Tibial artery (tissue), 4 donors: ENCODE measurements at places on chromosomes 6 and 20.

DNA sequence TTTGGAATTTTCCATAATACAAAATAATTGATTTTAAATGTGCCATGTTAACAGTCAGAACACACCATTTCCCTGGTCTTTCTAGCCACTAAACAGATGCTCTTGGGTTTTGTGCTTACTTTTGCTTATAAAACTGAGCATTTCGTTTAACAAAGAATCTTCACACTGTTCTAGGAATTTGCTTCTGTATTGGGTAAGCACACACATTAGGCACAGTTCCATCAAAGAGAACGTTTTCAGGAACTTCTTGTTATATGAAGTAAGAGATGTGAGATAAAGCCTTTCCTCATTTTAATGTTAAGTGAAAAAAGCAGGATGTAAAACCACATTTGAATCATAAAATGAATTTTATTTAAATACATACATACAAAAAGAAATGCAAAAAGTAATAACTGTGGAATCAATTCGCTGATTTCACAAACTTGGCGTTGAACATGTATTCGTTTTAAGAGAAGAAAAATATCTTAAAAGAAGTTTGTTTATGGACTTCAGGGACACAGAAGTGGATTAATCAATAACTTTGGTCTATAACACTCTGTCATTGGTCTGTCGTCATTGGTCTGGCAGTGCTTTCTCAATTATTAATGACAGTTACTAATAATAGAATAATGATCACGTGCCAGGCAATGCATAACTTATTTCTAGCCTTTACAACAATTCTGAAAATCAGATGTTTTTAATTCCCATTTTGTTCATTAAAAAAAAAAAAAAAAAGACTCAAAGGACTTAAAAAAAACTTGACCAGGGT lies 199.9 kb upstream of the PRDM1 start:
- no peak for DNase-seq

- no peak for DNase-seq
These were observed 9.4 kb downstream of the PLAGL1 start for GRCh38 chr6:143998686-143999085.

- no peak for DNase-seq
These were observed 242.2 kb downstream of the FOXC1 start for GRCh38 chr6:1851681-1852456.

DNA sequence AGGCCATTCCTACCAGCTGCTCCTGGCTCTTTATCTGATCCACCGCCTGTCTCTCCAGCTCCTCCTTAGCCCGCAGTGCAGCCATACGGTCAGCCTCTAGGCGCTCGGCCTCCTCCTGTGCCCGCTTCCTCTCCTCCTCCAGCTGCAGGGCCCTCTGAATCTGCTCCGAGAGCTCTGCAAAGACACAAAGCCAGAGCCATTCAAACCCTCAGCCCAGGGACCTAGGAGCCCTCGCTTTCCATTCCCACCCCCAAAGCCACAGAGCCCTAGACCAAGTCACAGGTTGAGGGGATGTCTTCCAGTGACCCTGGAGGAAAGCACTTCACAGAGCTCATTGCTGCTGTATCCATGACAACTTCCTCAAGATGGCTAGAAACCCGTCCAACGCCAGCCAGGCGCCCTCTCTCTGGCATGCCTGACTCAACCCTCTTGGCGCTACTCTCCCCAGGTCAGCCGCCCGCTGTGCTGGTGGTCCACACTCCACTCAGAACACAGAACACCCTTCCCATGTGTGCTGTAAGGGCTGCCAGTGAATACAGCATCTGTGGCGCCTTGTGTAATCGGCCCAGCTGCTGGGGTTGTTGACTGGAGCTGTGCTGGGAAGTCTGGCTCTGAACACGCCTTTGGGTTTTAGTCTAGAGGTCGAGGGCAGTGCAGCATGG lies 49.3 kb downstream of the EZR start:
- no peak for DNase-seq

DNA sequence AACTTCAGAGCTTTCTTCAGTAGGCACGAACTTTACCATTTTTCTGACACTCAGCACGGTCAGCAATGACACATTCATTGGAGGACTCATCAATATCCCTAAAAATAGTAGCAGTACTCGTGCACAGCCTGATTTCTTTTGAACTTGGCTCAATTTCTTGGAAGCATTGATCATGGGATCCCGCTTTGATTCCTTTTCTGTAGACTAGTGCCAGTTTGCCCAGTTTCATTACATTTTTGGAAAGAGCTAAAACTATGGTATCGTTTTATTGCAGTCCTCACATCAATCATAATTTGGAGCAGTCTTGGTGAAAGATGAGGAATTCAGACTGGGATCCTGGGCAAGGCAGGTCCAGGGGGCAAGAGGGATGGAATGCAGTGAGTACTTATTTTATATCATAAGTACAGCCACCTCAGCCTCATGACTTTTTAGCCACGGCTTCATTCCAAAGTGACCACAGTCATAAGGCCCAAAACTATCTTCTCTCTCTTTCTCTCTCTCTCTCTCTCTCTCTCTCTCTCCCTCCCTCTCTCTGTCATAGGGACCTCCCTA lies 170.9 kb upstream of the AKAP12 start:
- DNase-seq, result peak; percentile 45

GRCh38 chr20:33345342-33345741 lies 56.0 kb downstream of the CDK5RAP1 start:
- DNase-seq, result no peak

- no peak for DNase-seq
These were observed 6.3 kb upstream of the UTRN start for GRCh38 chr6:144278659-144279314.

DNA sequence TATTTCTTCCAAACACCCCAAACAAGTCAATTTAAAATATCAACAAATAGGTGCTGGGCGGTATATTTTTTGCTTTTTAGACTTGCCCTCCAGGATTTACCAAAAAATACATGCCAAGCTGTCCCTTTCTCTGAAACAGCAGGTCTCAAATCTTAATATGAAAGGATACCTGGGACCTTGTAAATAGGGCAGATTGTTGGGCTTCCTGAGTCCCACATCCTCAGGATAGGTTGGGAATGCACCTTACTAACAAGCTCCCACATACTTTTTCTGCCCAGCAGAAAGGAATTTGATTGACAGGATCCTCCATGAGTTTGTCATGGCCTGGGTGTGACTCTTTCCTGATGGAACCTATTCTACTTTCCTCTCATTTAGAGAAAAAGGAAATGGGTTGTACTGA lies 4.9 kb upstream of the SLC24A3 start:
- DNase-seq, result no peak

DNA sequence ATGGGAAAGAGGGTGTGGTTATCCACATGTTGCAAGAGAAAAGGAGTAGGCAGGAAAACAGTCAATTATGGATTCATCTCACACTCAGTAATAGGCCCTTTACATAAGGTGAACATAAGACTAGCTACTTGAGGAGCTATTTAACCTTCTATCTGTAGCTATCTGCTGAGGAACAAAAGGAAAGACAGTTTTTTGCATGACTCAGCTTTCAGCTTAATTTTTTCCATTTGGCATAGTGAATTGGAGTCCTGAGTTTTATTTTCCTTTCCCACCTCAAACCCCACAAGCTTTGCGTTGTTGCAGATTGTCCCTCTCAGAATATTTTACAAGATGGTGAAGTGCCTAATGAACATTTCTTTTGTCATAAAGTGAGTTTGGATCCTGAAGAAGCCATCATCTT lies 32.4 kb downstream of the UBD start:
- no peak for DNase-seq

DNA sequence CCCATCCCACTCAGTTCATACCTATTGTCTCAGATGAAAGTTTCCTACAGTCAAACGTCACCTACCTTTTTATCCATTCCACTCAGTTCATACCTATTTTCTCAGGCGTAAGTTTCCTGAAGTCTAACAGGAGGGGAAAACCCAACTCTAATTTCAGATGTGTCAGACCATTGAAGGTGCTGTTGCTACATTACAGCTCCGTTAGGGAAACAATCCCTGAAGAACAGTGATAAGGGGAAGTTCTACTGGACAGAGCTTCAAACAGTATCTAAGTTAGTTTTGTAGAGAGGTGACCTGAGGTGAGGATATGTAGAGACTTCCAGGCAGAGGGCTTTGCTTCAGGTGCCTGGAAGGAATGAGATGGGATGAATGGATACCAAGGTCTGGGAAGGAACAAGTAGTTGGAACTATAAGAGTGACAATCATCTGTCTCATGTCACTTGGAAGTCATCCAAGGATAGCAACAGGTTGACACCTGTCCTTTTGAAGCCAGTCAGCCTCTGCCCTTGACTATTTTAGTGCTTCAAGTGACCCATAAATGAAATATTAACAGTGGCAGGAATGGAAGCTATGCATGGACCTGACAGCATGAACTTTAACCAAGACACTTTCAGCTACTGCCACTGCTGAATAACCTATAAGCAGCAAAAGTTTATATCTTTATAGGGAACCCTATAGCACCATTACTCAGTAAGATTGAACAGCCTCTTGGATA lies 191.6 kb upstream of the MOCS1 start:
- no peak for DNase-seq

DNA sequence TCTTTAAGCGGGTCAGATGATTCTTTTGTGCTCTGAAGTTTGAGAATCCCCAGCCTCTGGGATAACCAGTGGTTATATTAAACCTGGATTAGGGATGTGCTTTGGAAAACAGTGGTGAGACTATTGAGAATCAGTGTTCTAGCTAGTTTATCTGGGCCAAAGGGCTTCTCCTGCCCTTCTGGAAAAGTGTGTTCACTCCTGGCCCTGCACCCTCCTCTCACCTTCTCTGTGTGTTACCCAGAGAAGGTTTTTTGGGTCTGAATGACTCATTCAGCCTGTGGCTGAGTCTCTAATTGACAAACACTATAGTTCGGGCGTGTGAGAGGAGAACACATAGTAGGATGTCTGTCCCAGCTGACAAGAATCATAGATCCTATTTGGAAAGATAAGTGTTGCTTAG lies 66.7 kb downstream of the LRRC1 start:
- DNase-seq, result no peak

GRCh38 chr6:170405311-170405975 lies 98.9 kb downstream of the FAM120B start:
- no peak for DNase-seq

GRCh38 chr6:24125980-24126379 lies at the start of gene NRSN1:
Gene NRSN1 (plus strand): TSS chr6:24126215. CDS start chr6:24134328, 8,113 bp downstream.
- DNase-seq, result no peak

GRCh38 chr20:55714736-55715135 lies 290.6 kb downstream of the CBLN4 start:
- DNase-seq, result no peak

GRCh38 chr20:19483309-19483708 lies 270.9 kb downstream of the SLC24A3 start:
- no peak for DNase-seq

DNA sequence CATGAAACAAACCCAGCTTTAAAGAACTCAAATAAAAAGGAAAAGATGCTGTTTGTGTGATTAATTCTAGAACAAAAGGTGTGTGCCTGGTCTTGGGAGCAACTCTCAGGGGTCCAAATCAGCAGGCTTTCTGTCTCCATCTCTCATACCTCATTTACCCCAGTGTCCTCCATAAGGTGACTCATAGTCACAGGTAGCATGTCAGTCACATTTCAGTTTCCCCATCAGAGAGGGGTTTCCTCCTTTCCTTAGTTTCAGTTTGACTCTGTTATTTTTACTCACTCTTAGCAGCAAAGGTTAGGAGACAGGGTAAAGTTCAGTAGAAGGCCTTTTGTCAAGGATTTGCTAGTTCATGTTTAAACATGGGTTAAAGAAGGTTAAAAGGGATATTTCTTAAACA lies 46.2 kb downstream of the OGFRL1 start:
- DNase-seq, result no peak

DNA sequence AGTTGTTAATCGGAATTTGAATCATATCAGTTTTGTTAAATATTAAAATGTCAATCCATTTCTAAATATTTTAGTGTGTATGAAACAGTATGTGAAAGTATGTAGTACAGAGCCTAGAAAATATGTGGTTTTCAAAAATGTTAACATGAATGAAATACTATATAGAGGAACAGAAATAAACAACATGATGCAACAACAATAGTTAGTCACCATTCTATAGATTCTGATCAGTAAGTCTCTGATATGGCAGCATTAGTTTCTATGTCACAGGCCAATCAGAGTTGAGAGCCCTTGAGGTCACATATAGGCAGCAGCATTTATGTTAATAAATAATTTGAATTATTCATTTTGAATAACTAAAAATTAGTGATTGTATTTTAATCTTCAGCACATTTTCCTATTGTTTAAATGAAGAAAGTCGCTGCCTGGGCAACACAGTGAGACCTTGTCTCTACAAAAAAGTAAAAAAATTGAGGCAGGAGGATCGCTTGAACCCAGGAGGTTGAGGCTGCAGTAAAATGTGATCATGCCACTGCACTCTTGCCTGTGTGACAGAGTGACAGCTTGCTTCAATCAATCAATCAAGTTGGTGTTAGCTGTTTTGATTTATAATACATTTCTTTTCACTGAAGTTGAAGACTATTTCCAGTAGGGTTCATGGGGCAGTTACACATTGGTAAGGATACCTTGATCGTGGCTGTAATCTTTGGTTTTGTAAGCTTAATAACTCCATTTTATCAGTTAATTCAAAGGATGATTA lies 11.5 kb upstream of the MAP3K7 start:
- no peak for DNase-seq

DNA sequence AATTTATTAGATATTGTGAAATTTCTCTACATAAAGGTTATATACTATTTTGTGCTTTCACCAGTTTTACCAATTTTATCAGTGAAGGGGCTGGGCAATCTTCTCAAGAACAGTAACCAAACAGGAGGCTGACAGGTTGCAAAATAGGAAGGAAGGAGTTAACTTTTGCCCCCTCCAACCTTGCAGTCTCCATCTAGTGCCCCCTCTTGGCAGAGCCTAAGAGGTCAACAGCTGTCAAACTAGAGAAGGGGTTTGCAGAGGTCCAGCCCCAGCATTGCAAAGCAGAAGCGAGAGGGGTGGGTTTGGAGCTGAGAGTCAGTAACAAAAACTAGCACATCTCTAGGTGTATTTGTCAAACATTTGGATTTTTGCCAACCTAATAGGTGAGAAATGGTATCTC lies 391.0 kb downstream of the CDC5L start:
- no peak for DNase-seq

DNA sequence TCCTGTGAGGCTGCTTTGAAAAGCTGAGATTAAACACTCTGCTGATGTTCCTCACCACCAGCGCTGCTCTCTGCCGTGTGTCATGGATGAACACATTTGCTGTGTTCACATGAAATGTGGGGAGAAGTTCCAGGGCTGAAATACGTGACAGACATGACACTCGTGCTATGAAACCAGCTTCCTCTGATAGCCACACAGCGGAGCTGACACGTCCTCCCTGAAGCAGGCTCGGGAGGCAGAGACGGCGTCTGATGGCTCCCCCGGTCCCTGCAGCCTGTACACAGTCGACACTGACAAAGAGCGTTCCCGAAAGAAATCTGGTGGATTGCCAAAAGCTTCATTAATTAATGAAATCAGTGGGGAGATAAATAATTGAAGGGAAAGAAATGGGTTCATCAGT lies 17.5 kb downstream of the AGPAT4 start:
- DNase-seq, result no peak

GRCh38 chr6:113304116-113304515 lies 553.0 kb upstream of the MARCKS start:
- no peak for DNase-seq

GRCh38 chr6:169980826-169981450 lies 229.5 kb downstream of the ERMARD start:
- peak; percentile 2 for DNase-seq

- peak; percentile 35 for DNase-seq
These were observed 64.7 kb downstream of the SASH1 start for GRCh38 chr6:148407372-148407771.

- no peak for DNase-seq
These were observed 230.7 kb upstream of the QKI start for GRCh38 chr6:163183806-163184205.

GRCh38 chr6:13522656-13523055 lies 35.3 kb upstream of the GFOD1 start:
- DNase-seq, result no peak
